ENCODE measurements at places on chromosomes 12 and 14. TPM values are rescaled to one million over a fixed set of nuclear protein-coding genes. Genes with fewer than 3 reads are reported as not detected.

DNA sequence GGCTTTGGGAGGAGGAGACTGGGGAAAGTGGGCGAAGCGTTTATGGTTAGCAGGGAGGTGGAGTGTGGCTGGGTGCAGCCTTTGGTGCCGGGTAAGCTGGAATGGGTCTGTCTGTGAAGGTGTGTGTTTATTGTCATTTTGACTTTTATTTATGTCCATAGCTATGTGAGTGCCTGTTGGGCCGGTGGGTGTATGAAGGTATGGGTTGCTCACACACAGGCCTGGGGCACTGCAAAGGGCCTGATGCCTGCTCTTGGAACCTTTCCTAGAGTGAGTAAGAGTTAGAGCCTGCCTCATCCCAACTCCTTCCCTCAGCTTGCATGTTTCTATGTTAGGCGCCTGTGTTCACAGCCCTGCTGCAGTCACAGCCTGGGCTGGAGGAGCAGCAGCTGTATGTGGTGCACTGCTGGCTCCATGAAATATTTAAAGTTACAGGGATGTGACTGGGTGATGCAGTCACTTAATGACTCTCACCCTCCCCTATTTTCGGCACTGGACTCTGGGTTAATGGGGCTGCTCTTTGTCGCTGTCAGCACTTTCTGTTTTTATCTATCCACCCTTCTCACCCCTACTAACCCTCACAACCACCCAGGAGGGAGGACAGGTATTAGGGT, 2.6 kb upstream of the PPP1R1A start:
- peaks cover 8% of the 10 kb centered on the region for H3K4me1 ChIP-seq
- DNase-seq: no peak
- no peak overlapping the region for H3K4me3 ChIP-seq
- H3K36me3 ChIP-seq: no peaks in the 10 kb centered on the region
- H3K27ac ChIP-seq: no peak overlapping the region

DNA sequence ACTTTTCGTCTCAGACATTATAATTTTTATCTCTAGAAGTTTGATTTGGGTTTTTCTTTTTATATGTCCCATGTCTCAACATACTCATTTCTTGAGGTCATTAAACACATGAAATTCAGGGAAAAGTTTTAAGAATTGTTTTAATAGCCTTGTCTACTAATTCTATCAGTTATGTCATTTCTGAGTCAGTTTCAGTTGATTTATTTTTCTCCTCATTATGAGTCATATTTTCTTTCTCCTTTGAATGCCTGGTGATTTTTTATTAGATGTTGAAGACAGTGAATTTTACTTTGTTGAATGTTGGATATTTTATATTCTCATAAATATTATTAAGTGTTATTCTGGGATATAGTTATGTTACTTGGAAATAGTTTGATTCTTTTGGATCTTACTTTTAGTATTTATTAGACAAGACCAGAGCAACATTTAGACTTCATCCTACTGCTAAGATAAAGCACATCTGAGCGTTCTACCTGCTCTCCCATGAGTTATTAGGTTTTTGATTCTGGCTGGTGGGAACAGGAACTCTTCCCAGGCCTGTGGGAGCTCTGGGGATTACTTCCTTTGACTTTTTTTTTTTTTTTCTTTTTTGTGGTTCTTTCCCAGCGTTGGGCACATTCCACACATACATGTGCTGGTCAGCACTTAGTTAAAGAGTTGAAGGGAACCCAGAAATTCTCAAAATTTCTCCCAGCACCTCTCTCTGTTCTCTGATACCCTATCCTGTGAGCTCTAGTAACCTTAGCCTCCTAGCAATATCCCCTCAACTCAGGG, 1157.7 kb downstream of the BCL11B start:
- no peaks in the 10 kb centered on the region for H3K27me3 ChIP-seq
- H3K27ac ChIP-seq: no peak overlapping the region
- no peaks in the 10 kb centered on the region for H3K4me1 ChIP-seq
- H3K36me3 ChIP-seq: no peaks in the 10 kb centered on the region
- DNase-seq: no peak

- no peak overlapping the region for H3K27ac ChIP-seq
- no peak overlapping the region for H3K4me3 ChIP-seq
- H3K27me3 ChIP-seq: no peaks in the 10 kb centered on the region
- H3K36me3 ChIP-seq: no peaks in the 10 kb centered on the region
Observed at GRCh38 chr12:15839682-15840081, 42.5 kb upstream of the STRAP start.

Gene CDCA4
- total RNA-seq: 48.6 TPM

- no peak for DNase-seq
- no peaks in the 10 kb centered on the region for H3K27me3 ChIP-seq
- no peak overlapping the region for H3K27ac ChIP-seq
- no peaks in the 10 kb centered on the region for H3K36me3 ChIP-seq
- no peak overlapping the region for H3K4me3 ChIP-seq
Observed at GRCh38 chr12:86788661-86789060, 532.5 kb upstream of the MGAT4C start.

Gene SOX5
- total RNA-seq: 2.6 TPM

DNA sequence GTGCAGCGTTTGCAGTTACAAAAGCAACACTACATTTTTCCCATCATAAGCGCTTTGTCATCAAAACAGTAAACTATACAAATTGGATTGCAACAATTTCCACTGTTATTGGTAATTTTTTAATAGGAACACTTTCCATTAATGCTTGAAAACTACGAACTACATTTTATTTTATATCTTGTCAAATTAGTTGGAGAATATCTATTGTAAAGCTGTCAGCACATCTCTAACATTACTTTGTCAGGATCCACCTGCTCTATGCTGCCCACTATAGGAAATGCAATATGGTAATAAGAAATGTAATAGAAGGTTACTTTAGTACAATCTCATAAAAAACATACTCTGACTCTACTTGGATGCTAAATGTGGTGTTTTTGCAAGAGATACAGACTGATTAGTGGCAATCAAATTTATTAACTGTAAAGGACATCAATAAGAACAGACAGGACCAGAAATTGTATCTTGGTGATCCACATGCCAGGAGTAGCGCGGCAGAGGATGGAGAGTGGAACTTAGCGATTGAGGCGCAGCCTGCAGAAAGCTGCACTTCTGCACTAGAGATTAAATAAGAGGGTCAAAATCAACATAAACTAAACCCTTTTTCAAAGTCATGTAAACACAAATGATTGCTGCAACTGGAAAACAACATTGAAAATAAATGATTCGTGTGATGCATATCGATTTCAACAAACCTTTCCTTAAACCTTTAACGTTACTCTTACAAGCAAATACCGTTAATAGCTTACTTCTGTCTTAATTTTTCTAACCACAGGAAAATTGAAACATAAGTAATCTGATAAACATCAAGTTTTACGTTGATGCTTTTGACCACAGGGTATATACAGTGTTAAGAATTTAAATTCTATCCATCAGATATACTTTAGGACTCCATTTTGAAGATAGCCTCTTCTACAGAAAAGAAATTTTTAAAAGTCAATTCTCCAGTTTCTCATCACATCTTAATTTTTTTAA, 3.6 kb upstream of the ARID2 start:
- H3K36me3 ChIP-seq: no peaks in the 10 kb centered on the region
- peak overlapping the region; percentile 93 for H3K4me3 ChIP-seq
- no peak for DNase-seq
- H3K4me1 ChIP-seq: no peaks in the 10 kb centered on the region

GRCh38 chr14:96049932-96050331, 10.8 kb downstream of the C14orf132 start:
- H3K27ac ChIP-seq: no peak overlapping the region
- no peak overlapping the region for H3K4me3 ChIP-seq
- no peaks in the 10 kb centered on the region for H3K4me1 ChIP-seq
- DNase-seq: no peak
- no peaks in the 10 kb centered on the region for H3K36me3 ChIP-seq

Gene LRRIQ1
- total RNA-seq: 1.2 TPM
